Cardiac fibroblast (primary cell): ENCODE measurements at places on chromosomes 7 and 10.

DNA sequence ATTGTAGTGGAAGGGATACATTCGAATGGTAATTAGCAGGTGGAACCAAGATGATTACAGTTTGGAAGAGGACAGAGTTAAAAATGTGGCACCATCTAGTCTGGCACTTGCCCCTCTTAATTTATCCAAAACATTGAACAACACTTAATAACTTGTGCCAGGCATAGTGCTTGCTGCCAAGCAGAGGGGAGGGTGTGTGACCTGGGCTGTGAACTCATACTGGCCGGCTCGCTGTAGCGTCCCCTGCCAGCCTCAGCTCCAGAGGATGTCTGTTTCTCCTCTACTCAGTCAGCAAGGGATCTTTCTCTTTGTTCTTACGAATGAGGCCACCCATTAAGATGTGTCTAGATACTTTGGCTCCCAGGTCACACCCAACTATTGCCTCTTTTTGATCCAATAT is 179.4 kb upstream of the INHBA start:
- DNase-seq, result no peak

DNA sequence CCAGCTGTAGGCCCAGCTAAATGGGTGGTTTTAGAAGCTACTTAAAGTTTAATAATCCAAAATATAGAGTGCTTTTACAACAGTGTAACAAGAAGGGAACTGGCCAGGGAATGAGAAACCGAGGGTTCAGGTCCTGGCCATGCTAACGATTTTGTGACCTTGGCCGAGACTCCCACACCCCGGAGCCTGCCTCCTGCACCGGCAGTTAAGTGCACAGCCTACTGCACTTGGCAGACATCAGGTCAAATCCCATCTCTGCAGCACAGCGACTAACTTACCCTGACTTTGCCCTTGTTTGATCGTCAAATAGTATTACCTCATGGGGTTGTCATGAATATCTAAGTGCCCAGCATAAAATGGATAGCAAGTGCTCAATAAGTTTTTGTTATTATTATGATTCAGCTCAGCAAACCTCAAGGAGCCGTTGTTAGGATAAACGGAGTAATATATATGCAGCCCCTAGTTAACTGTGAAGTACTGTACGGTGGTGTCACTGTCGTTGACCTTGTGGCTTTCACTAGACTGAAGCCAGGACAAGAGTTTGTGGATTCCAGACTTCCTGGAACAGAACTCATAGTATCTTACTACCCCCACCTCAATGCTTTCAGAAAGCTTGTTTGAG is 35.5 kb downstream of the LYZL1 start:
- DNase-seq, result no peak

- peak; percentile 66 for DNase-seq
These were observed 50.6 kb downstream of the ADAMTS14 start for GRCh38 chr10:70722820-70723424.

GRCh38 chr7:71595176-71595575 is 463.2 kb downstream of the GALNT17 start:
- no peak for DNase-seq

DNA sequence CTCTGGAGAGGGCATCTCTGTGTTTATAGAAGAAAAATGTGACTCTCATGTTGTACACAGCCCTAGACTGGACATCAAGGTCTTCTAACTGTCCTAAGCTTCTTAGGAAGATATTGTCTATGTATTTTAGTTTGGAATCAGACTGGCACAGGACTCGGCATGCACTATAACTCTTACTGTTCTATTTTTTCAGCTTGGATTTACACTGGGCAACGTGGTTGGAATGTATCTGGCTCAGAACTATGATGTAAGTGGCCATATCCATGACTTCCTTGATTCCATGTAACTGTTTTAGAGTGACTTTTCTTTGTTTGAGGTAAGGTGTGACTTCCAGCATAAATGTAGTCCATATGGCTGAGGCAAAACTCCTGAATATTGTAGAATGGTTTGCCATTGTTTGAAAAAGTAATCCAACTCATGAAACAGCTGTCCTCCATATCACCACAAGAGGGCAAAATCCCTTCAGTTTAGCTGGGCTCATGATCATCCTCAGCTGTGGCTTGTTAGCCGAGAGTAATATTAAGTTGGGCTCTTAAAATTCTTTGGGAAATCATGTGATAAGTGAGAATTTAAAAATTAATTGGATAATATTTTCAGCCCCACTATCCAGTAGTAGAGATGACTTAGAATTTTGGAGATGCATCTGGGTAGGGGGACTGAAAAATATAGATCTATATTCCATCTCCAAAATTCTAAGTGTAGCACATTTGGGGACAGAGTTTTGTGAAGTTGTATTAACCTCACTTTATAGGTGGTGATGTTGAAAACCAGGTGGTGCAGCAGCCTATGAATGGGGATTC is 10.4 kb downstream of the STMP1 start:
- DNase-seq, result peak; percentile 90

DNA sequence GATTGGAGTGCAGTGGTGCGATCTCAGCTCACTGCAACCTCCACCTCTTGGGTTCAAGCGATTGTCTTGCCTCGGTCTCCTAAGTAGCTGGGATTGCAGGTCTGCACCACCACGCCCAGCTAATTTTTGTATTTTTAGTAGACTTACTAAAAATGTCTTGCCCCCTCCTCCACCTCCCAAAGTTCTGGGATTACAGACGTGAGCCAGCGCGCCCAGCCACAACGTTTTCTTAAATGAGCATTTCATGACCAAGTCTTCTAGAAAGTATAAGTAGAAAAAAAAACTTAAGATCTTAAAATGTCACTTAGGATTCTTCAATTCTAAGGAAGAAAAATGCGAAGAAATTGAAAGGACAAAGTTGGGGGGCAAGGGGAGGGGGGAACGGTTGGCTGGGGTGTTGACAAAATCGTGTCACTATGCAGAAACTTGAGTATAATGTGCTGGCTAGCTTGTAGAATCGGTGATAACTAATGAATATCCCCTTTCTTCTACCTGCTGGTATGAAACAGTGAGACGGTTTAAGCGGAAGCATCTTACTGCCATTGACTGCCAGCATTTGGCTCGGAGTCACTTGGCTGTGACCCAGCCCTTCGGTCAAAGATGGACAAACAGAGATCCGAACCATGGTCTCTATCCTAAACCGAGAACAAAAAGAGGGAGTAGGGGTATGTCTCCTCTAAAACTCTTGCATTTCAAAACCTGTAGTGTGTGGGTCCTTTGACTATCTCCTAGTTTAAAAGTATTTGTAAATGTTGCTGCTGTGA is 12.7 kb downstream of the FBH1 start:
- DNase-seq, result no peak

- no peak for DNase-seq
These were observed 33.3 kb downstream of the A1CF start for GRCh38 chr10:50851884-50852671.

DNA sequence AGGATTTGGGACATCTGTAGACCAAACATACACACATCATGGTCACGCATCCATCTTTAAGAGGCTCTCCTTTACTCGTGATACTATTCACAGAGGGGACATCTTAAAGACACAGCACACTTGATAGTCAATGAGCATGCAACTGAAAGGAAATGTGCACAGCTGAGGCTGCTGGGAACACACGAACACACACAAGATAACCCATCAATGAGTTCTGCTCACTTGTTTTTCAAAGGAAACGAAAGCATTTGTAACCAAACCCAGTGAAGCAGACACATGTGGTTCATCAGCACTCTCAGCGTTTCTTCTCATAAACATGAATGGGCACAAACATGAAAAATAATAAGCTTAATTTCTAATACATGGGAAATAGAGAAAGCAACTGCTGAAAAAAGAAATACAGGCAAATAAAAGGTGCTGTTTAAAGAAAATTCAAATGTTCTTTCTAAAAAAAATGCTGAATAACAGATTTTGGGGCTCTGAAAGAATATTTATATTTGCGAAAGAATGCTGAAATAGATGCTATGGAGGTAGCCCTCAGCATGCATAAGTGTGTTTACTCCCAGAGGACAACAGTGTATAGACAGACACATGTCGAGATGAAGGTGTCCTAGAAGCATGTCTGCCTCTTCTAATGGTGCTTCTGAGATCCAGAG is 59.7 kb upstream of the LAMB4 start:
- DNase-seq, result no peak
